ENCODE measurements at places on chromosomes 2 and 18.
A peak's percentile ranks its signal among the peaks of the same experiment; 100 is the strongest.

DNA sequence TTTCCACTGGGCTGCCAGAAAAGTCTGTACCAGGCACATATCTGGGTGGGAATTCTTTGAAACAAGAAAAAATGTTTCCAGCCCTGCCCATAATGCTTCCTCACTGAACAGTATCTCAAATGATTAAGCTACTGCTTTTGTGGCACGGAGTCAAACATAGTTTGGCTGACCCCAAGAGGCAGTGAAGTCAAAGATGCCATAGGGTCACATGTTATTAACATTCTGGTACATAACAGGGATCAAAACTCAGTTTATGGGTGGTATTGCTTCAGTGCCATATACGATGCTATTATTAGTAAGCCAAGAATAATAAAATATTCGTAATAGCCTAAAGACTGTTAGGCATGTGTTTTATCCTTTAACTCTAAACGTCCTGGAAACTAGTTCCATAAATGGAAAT is 112.4 kb downstream of the FEZ2 start:
- peak; percentile 95 for DNase-seq

- DNase-seq = no peak
These were observed 33.8 kb upstream of the TMEM87B start for GRCh38 chr2:112021290-112021689.

GRCh38 chr2:19759880-19760279 is 141.9 kb downstream of the TTC32 start:
- no peak for DNase-seq

GRCh38 chr2:205748639-205749038 is 66.3 kb downstream of the NRP2 start:
- DNase-seq = peak; percentile 74

DNA sequence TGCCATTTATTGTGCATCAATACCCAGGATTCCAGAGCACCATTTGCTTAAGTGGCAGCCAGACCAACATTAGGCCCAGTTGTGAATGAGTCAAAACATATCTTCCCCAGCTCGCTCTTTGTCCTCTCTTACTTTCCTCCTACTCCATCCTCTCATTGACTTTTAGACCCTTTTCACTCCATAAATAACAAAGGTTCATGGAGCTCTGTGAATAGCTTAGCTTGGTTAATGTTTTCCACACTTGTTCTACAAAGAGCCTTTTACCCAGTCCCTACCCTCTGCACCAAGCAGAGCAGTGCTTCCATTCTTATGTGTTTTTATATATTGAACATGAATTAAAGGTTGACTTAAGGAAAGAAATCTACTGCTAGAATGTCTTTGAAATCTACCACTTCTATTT is 625.8 kb upstream of the FANCL start:
- no peak for DNase-seq
